ENCODE measurements at places on chromosomes 2 and 18. TPM values are rescaled to one million over a fixed set of nuclear protein-coding genes. Genes with fewer than 3 reads are reported as not detected.

NLRC4 gene
- 0.03 TPM for total RNA-seq

PCARE gene
- total RNA-seq: not detected

CLEC4F gene
- not detected for total RNA-seq

CYRIA gene
- total RNA-seq: 5.5 TPM

HSPE1 gene
- total RNA-seq: 47.0 TPM

MOGAT1 gene
- not detected for total RNA-seq

VWC2L gene
- not detected for total RNA-seq

PLEK gene
- total RNA-seq: 0.07 TPM

FOXI3 gene
- not detected for total RNA-seq

HAAO gene
- total RNA-seq: 0.85 TPM

ATP6V1C2 gene
- not detected for total RNA-seq

TSPYL6 gene
- total RNA-seq: not detected

ME2 gene
- total RNA-seq: 35.6 TPM

MRPS9 gene
- 13.6 TPM for total RNA-seq

MROH2A gene
- total RNA-seq: not detected

ALPP gene
- not detected for total RNA-seq

MARCHF4 gene
- total RNA-seq: 8.0 TPM

SDC1 gene
- 44.3 TPM for total RNA-seq

PECR gene
- 17.8 TPM for total RNA-seq

Measured in smooth muscle cell of the pulmonary artery (primary cell).